ENCODE measurements at places on chromosomes 3 and 15.

DNA sequence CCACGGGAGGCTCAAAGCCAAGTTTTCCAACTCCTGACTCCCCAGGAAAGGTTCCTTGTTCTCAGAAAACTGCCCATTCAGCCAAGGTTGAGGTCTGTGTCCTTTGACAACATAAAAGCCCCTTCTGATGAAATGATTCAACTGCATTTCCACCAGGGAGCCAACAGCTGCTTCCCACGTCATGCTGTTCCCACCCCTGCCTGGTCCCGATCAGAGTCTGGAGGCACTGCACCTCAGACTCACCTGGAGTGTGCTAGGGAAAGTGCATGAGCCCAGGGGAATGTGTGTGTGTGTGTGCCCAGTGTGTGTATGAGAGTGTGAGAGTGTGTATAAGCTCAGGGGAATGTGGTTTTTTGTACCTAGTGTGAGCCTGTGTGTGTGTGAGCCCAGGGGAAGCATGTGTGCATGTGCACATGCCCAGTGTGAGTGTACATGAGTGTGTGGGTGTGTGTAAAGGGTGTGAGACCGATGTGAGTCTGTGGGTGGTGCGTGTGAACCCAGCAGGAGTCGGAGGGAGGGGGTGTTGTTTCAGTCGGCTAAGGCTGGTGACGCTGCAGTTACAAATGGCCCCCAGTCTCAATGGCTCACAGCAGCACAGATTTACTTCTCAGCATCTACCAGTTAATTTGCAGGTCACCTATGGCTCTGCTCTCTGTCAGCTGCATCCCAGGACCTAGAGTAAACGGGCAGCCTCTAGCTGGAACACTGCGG lies 20.3 kb upstream of the SLC6A1 start:
- no peak for DNase-seq

GRCh38 chr3:125594125-125594524 lies 1.2 kb downstream of the OSBPL11 start:
- no peak for DNase-seq

DNA sequence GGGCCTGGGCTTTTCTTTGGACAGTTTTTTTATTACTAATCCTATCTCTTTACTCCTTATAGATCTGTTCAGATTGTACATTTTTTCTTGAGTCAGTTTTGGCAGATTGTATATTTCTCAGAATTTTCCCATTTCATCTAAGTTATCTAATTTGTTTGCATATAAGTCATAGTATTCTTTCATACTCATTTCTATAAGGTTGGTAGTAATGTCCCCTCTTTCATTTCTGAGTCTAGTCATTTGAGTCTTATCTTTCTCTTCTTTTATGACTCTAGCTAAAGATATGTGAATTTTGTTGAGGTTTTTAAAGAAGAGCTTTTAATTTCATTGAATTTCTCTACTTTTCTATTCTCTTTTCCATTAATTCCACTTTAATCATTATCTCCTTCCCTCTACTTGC lies 27.2 kb downstream of the TRPM1 start:
- no peak for DNase-seq

DNA sequence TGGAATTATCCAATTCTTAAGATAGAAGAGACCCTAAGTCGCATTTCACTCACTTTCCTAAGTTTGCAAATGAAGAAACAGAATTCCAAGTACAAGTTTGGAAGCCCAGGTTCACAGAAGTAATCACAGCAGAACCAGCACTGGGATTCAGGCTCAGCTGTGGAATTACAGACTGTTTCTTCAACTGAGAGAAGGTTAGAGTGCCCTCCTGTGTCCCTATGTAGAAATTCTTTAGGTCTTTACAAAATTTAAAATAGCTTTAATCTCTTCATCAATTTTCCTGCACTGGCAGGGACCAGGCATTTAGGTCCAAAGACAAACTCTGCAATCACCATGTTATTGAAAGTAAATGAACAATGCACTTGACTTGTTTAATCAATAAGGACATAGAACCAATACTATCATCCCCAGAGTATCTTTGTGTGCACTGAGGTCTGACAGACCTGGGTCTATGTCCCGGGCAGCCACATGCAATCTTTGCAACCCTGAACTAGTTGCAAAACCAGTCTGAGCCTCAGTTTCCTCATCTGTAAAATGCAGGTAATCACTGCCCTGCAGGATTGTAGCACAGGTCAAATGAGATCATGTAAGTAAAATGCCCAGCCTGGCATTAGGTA lies 96.3 kb upstream of the ZBED2 start:
- DNase-seq = no peak

DNA sequence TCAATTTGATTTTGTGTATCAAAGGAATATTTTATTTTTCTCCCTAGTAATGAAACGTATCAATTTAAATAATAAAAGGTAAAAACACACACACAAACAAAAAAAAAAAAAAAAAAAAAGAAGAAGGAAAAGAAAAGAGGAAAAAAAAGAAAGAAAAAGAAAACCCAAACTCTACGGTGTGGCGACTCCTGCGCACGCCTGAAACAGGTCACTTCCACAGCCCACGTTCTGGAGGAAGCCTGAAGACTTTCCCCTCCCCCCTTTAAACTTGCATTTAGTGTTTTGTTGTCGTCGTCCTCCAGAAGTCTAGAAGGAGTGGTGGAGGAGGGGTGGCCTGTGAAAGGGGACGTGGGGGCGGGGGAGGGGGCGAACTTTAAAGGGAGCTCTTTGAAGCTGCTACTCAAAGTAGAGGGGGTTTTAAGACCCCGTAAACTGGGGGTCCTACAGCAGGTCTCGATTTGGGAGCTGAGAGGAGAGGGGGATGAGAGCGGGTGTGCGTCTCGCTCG lies 2.3 kb upstream of the TLE3 start:
- no peak for DNase-seq

GRCh38 chr3:138608322-138609135 lies at the start of gene FAIM:
Gene FAIM (plus strand): TSS chr3:138608771. CDS start chr3:138619727, 10,956 bp downstream.
- DNase-seq = peak; percentile 68

DNA sequence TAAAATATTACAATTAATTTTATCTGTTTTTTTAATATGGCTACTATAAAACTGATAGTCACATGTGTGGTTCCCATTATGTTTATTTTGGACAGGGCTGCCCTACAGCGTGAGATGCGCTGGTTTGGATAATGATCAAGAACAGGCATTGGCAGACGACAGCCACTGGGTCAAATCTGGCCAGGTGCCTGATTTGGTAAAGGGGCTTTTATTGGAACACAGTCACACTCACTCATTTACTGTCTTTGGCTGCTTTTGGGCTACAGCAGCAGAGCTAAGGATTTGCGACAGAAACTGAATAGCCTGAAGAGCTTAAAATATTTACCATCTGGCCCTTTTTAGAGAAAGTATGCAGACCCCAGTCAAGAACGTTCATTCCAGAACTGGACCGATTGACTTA lies 724.2 kb upstream of the CFAP20DC start:
- no peak for DNase-seq

GRCh38 chr15:32831485-32831884 lies 113.7 kb downstream of the GREM1 start:
- DNase-seq = no peak

GRCh38 chr3:101677436-101678286 lies 729 bp upstream of the ZBTB11 start:
- no peak for DNase-seq

DNA sequence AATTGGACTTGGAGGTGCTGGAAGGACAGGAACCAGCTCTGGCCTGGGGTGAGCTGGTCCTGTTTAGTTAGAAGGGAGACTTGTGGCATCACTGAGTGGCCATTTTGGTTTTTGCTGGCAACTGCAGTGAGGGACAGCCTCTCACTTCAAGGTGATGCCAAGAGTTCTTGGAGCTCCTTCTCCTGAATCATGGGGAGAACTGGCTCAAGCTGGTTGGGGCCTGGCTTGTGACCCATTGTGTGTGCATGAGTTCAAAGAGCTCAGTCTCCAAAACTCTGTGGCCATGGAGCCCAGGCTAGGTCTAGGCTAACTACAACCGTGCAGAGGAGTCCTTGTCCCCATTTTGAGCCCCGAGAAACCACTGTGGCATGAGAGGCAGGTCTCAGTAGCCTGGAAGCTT lies 60.1 kb upstream of the ZNF148 start:
- no peak for DNase-seq

- no peak for DNase-seq
Observed at GRCh38 chr3:142275856-142276255, 50.5 kb upstream of the GK5 start.

- no peak for DNase-seq
Observed at GRCh38 chr15:43525131-43525530, 7.7 kb downstream of the MAP1A start.

GRCh38 chr15:101288905-101289513 lies 6.0 kb downstream of the SNRPA1 start:
- peak; percentile 59 for DNase-seq

DNA sequence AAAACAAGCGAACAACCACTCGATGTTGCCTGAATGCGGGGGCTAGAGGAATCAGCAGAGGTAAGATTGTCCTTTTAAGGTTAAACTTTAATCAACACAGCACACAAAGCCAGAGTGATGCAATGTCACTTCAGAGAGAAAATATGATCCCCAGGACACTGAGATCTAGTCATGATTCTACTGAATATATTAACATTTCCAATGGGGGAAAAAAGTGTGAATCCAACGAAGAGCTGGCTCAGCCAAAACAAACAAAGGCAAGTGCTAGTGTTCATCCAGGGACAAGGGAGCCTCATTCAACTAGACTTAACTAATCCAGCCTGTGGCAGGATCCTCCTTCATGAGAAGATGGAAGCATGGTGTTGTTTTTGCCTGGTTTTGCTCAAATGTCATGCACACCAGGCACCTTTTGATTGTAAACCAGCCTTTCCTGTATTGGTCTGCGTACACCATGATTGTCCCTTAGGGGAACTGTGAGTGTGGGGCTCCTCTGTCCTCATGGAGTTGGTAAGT lies 35.8 kb downstream of the SCG5 start:
- DNase-seq = no peak

DNA sequence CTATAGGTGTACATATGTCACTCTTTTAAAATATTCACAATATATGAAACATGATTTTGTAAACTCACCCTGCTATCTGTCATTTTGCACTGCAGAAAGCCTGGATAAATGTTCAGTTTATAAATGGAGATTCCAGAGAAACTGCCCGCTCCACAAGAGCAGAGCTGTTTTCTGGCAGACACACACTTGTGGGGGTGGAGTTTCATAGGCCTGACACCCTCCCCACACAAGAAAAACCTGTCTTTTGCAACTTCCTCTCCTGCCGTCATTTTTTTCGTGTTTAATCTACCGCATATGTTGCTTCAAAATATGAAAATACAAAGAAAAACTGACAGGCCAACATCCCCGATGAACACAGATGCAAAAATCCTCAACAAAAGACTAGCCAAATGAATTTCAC lies 479.0 kb downstream of the GABRG3 start:
- DNase-seq = no peak

- peak; percentile 84 for DNase-seq
Observed at GRCh38 chr3:189144645-189145044, 27.1 kb upstream of the TPRG1 start.

GRCh38 chr3:119973018-119973646 lies 121.1 kb downstream of the GSK3B start:
- DNase-seq = no peak

- DNase-seq = no peak
Observed at GRCh38 chr3:61252836-61253235, 1.6 kb upstream of the FHIT start.

GRCh38 chr15:81315452-81316175 lies 8.3 kb downstream of the STARD5 start:
- no peak for DNase-seq

GRCh38 chr3:180457225-180457624 lies 144.7 kb upstream of the TTC14 start:
- no peak for DNase-seq

- no peak for DNase-seq
Observed at GRCh38 chr15:95912728-95913127, 417.8 kb upstream of the NR2F2 start.

GRCh38 chr15:70226337-70226980 lies 128.7 kb upstream of the TLE3 start:
- DNase-seq = no peak

- no peak for DNase-seq
Observed at GRCh38 chr15:73746261-73746660, 6.9 kb downstream of the INSYN1 start.

DNA sequence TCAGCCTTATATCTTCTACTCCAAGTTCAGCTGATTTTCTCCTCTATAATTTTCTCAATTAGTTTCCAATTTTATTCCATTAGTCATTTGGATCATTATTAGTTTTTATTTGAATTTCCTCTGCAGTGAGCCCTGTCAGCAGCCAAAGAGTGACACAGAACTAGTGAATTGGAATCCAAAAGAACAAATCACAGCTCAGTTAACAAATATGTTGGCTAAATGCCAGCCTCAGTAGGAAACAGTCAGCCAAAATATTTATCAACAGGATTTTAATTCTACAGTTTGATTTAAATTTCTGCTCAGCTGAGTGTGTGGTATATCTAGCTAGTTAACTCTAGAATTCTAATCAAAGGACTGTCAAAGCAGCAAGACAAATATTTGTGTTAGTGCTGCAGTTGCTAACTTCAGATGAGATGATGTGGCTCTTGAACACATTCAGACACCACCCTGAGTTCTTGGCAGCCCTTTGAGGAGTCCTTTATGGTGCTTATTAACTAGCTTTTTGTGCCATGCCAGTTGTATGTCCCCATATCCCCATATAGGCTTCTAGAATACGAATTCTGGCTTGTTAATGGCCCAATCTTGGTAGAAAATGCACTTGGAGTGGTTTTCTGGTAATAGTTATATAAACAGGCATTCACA lies 194.5 kb downstream of the CPNE4 start:
- no peak for DNase-seq

All from T-helper 1 cell (primary cell).